Left lung (tissue), 14 donors: ENCODE measurements at places on chromosomes 11 and 22.

- H3K27ac ChIP-seq = no peak overlapping the region
- no peaks in the 10 kb centered on the region for H3K4me1 ChIP-seq
- H3K27me3 ChIP-seq = no peaks in the 10 kb centered on the region
- no peak overlapping the region for H3K4me3 ChIP-seq
- H3K36me3 ChIP-seq = no peaks in the 10 kb centered on the region
These were observed 551.9 kb upstream of the KIRREL3 start for GRCh38 chr11:127552446-127552845.

DNA sequence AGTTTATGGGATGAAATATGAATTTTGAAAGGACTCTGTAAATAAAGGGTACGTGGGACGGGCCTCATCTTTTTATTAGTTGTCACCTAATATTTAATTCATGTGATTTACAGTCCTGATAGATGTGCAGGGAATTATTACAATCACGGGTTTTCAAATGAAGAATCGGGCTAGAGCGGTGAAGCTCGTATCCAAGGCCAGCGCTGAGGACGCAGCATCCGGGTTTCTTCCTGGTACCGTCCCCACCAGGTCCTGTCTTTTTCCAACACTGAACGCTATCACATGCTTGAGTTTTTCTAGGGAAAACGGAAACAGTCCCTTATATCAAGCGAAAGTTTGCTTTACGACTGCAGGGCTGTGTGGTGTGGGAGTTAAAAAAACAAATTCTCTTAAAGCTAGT, 787 bp downstream of the SMDT1 start:
- no peaks in the 10 kb centered on the region for H3K27me3 ChIP-seq
- DNase-seq = peak; percentile 65
- peaks cover 52% of the 10 kb centered on the region for H3K36me3 ChIP-seq
- H3K4me3 ChIP-seq = peak overlapping the region; percentile 49

DNA sequence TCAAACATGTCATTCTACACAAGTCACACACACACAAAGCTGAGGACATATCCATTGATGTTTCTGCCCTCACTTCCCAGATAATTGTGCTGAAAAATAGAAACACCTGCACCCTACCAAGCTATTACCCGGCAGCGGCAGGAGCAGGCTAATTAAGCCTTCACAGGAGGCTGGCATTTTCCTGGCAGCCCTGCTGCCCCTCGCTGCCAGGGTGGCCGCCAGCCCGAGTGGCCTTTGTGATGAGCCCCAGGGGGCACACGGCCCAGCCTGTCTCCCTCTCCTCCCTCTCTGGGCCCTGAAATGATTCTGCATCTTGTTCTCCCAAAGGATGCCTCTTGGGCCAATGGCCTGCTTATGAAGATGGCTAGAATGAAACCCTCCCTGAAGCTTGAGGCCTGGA, 76.2 kb upstream of the TP53I11 start:
- H3K4me3 ChIP-seq = no peak overlapping the region
- no peak for DNase-seq
- H3K4me1 ChIP-seq = no peaks in the 10 kb centered on the region
- H3K27me3 ChIP-seq = no peaks in the 10 kb centered on the region
- H3K27ac ChIP-seq = no peak overlapping the region

GRCh38 chr22:39953101-39953500, 7.1 kb upstream of the TMA7B start:
- H3K4me1 ChIP-seq = peaks cover 11% of the 10 kb centered on the region
- DNase-seq = no peak
- no peaks in the 10 kb centered on the region for H3K36me3 ChIP-seq
